ENCODE measurements at places on chromosomes 3 and 15. TPM values are rescaled to one million over a fixed set of nuclear protein-coding genes. Genes with fewer than 3 reads are reported as not detected.

Gene CSPG4
- 26.9 TPM for total RNA-seq

Gene SH2D7
- total RNA-seq = not detected

- peak; percentile 82 for DNase-seq
These were observed at the start of gene SNX33 for GRCh38 chr15:75647370-75648155. SNX33 (plus strand) TSS chr15:75647912; CDS start chr15:75649103, 1,191 bp downstream.

GRCh38 chr3:183178512-183178832 is 15.9 kb upstream of the LAMP3 start:
- no peak for DNase-seq

Gene SLC15A2
- 0.19 TPM for total RNA-seq

DNA sequence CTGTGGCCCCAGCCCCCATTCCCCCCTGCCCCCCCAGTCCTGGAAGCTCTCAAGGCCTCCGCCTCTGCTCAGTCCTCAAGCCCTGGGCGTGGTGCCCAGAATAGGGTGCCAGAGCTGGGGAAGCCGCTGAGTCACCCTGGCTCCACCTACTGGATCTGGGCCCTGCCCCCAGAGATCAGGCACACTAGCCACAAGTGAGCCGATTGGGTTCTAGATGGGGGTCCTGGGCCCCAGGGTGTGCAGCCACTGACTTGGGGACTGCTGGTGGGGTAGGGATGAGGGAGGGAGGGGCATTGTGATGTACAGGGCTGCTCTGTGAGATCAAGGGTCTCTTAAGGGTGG is 5.7 kb downstream of the EIF4G1 start:
- DNase-seq = peak; percentile 92

DNA sequence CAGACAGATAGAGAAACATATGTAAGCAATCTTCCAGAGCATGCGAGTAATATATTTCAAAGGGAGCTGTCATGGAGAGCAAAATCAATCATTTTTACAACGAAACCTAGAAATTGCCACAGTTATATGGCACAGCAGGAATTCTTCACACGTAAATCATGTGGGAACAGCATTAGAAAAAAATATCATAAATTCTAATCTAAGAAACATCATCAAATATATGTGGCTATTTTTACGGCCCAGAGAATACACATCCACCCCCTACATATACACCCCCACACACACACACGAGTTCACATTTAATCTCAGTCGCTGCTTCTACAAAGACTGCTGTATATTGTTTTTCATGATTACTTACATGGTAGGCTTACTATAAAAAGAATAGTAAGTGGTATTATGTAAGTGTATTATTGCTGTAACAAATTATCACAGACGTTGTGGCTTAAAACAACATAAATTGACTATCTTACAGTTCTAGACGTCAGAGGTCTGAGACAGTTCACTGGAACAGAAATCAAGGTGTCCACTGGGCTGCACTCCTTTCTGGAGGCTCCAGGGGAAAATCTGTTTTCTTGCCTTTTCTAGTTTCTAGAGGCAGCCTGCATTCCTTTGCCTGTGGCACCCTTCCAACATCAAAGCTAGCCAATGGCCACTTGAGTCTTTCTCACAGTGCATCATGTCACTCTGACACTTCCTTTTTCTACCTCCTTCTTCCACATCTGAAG is 363.3 kb downstream of the ULK4 start:
- peak; percentile 21 for DNase-seq

DNA sequence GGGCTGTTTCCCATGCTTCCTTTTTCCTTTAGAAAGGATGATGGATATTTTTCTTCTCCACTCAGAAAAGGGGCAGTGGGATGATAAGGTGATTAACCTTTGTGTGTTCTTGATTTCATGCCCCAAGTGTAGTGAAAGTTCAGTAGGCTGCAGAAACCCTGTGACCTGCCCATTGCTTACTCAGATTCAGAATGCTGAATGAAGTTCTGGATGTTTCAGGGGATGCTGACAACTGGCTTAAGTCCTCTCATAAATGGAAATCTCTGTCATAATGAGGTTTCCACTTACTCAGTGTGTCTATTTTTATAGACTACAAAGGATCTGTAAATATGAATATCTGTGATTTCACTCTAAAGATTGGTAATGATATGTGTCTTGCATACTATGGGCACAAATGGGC is 471.3 kb upstream of the TPRG1 start:
- DNase-seq = no peak

Gene TF
- total RNA-seq = 1.3 TPM

DNA sequence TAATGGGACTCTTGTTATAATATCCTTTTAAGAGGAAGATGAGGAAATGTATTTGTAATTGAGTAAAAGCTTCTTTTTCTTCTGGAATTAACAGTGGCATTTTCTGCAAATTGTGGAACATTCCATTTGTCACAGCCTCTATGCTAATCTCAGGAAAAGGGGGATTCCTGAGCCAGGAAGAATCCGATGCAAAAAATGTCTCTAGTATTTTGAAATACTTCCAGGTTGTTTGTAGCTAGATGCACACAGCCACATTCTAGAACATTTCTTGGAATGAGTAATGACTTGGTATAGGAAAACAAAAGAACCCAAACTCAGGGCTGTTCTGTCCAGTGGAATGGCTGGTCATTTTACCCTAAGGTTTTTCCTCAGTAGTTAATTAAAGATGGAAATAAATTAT is 98.5 kb upstream of the SLC2A2 start:
- peak; percentile 60 for DNase-seq

Gene IQCF5
- not detected for total RNA-seq

GRCh38 chr3:68757157-68757556 is 175.2 kb downstream of the TAFA4 start:
- no peak for DNase-seq

- no peak for DNase-seq
These were observed 63.1 kb downstream of the VGLL4 start for GRCh38 chr3:11580645-11581044.

GRCh38 chr15:73578026-73578425 is 55.2 kb downstream of the NPTN start:
- no peak for DNase-seq

Gene ISLR2
- 0.19 TPM for total RNA-seq

DNA sequence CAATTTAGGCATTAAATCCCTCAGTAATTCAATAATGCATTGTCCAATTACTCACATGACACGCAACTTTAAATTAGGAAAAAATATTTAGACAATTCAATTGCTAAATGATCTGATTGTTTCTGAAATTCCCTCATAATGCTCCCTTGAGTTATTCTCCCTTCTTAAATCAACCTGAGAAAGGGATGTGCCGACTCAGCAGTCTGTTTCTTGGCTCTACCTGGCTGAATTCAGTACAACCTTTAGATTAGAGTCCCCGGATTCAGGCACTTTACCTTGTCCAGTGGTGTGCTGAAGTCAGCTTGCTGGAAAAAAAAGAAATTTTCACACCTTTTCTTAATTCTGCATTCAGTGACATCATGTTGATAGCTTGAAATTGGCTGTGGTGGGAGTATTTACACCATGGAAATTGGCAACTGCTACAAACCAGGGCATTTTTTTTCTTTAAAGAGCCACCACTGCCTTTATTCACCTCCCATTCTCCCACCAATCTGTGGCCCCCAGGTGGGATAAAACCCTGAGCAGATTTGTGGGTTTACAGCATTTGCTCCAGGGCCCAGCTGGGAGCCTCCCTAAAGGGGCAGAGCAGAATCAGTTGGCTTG is 20.9 kb upstream of the LOXL1 start:
- DNase-seq = no peak

Gene PRKCI
- total RNA-seq = 59.3 TPM

Gene PARP15
- 0.22 TPM for total RNA-seq

- DNase-seq = no peak
These were observed 921 bp downstream of the MGLL start for GRCh38 chr3:127821394-127821793.

GRCh38 chr3:192422321-192422996 is 304.9 kb downstream of the FGF12 start:
- peak; percentile 84 for DNase-seq

- DNase-seq = no peak
These were observed 14.7 kb upstream of the AMOTL2 start for GRCh38 chr3:134388788-134389485.

Gene OR5H2
- not detected for total RNA-seq

GRCh38 chr3:194675680-194676079 is 3.7 kb upstream of the LSG1 start:
- DNase-seq = no peak

Gene SLC49A4
- total RNA-seq = 18.0 TPM

DNA sequence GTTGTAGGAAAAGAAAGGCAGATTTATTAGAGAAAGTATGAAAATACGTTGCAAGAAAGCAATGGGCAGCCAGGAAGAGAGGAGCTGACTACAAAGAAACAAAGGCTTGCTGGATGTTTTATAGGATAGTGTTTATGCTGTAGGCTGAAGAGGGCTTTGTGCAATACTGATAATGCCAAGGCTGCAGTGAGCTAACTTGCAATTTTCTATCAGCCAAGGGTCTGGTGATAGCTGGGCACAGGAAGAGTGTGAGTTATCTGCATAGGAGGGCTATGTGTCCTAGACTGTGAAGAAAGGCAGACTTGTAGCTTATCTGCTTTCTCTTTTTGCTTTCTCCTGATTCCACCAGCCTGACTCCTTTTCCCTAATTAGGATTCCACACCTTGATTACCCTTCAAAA is 51.3 kb upstream of the OSBPL11 start:
- DNase-seq = no peak

DNA sequence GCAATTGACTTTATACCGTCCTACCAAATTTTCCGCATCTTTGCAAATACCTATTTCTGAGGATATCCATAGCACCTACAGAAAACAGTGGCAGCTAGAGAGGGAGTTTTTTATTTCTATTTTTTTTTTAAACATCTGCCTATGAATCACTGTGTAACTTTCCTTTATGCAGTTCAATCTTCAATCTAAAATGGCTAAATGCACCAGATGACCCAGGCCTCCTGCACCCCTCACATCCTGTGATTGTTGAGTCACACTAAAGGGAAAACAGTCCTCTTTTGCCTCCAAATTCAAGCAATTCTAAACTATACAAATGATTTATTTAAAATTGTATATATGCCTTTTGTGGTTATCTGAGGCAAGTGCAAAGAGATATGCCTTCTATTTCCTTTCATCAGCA is 20.1 kb upstream of the BCL6 start:
- DNase-seq = peak; percentile 61

DNA sequence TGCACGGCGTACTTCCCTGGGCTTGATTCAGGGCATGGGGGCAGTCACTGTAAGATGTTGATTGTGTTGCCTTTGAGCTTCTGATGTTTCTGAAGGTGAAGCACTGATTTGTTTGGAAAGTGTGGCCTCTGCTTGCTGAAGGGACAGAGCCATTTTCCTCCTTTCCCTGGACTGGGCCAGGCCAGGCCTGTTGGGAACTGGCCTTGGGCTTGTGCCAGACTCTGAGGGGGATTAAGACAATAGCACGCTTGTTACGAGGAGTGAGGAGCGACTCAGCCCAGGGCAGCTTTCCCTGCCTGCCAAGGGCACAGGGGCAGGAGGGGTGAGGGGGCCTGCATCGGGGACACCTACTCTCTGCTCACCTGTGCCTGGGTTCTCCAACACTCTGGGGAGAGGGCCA is 42.9 kb downstream of the LINGO1 start:
- DNase-seq = no peak

Gene SOX14
- not detected for total RNA-seq

DNA sequence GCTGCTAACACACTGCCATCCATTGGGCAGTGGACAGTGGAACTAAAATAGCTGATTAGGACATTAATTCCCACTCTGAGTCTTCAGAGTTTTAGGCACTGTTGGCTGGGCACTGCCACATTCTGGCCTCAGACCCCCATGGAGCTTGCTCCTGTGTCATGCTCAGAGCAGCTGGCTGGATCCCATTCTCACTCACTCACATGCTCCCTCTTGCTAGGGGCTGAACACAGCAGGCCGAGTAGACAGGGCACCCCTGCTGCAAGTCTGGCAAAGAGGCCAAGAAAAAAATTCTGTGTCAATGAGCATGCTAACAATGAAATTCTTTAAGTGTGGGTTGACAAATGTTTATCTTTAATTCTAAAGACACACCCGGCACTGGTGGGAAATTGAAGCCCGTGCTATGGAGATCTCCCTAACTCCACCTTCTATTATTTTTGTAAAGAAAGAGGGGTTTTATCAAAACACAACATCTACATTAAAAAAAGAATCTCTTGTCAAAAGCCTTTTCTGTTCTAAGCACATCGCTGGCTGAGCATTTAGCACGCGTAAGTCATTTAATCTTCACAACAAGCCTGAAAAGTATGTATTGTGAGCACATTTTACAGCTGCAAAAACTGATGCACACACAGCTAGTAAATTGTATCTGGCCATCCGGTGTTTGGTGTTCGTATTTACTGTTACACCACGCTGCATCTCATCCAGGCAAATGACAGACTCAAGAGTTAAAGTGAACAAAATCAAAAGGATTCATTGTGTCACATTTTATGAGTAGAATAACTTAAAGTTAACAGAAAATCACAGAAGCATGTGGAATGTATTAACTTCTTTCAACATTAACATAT is 362.1 kb downstream of the PLOD2 start:
- no peak for DNase-seq

Gene FGF7
- total RNA-seq = 0.26 TPM

GRCh38 chr3:115549071-115549470 is 74.2 kb upstream of the GAP43 start:
- no peak for DNase-seq

- DNase-seq = peak; percentile 26
These were observed 656.9 kb downstream of the NTRK3 start for GRCh38 chr15:87599616-87600015.

- no peak for DNase-seq
These were observed 1565.1 kb downstream of the SI start for GRCh38 chr3:163513149-163513657.

All from astrocyte (in vitro differentiated cells and primary cell).